ENCODE measurements at places on chromosomes 2 and 18.

DNA sequence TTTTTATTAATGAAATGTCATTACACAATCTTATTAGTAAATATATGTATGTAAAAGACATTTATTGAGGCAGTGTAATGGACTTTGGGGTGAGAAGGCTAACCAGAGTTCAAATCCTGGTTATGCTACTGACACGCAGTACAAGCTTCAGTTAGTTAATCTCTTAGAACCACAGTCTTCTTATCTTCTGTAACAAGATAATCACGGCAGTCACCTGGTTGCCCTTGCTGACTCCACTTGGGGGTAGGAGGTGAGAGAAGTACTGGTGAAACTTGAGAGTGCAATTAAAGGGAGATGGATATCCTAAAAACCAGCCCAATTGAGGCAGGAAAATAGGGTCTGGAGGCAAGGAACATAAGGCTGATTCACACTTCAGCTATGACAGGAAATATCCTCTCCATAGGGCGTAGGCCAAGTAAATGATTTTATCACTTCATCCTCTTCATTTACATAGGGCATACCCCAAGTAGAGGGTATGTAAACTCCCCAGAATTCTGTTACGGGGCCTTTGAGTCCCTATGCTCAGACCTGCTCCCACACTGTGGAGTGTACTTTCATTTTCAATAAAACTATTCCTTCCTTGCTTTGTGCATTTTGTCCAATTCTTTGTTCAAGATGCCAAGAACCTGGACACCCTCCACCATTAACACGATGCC is 21.3 kb downstream of the SKA1 start:
- no peak for DNase-seq

DNA sequence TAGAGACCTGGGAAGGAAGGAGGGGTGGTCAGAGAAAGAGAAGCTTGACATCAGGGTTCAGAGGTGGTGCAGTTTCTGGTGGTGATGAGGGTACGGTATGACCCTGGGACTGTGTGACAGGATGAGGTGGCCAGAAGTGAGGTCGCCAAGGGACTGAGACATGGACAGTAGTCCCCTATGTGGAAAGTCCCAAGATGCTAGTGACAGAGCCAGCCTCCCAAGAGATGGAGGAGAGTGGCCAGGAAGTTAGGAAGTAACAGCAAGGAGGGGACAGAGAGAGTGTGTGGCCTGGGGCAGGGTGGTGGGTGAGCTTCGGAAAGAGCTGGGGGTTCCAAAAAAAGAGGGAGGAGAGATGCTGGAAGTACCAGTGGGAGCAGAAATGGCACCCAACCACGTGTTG is 66.0 kb downstream of the SMAD7 start:
- DNase-seq: no peak

DNA sequence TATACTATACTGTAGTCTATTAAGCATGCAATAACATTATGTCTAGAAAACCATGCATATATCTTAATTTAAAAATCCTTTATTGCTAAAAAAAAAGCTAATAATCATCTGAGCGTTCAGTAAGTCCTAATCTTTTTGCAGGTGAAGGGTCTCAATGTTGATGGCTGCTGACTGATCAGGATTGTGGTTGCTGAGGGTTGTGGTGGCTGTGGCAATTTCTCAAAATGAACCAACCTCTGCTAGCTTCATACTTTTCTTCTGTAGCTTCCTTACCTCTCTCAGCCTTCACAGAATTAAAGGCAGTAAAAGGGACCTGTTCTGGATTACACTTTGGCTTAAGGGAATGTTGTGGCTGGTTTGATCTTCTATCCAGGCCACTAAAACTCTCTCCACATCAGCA is 235.8 kb downstream of the NBAS start:
- no peak for DNase-seq

DNA sequence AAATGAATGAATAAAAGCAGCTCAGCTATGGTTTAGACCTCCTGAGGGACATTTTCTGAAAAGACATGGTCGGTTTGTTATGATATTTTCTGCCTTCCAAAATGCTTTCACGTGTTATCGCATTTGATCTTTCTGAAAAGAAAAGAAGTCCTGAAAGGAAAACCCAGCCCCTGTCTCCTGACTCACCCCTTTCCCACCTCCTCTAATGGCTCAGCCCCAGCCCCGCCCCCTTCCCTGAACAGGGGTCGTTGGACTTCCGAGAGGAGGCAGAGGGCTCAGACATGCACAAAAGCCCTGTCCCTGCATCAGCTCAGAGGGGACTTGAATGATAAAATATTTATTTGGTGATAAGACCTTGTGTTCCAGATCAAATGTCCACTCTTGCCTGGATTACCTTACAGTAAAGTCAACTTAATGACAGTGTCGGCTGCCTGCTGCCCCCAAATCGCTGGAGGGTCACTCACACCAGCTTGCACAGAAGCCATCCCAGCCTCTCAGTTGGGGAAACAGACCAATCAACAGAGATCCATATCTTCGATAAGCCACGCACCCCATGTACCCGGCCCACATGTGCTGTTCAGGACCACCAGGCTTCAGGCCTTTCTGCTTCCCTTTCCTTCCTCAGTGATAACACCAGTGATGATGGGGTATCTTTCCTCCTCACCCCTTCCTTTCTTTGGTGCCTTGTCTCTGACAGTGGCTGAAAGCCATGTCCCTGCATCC is 69.6 kb downstream of the CLHC1 start:
- DNase-seq: no peak

- DNase-seq: no peak
Measured at GRCh38 chr2:145792745-145793144, 1272.8 kb upstream of the ZEB2 start.

DNA sequence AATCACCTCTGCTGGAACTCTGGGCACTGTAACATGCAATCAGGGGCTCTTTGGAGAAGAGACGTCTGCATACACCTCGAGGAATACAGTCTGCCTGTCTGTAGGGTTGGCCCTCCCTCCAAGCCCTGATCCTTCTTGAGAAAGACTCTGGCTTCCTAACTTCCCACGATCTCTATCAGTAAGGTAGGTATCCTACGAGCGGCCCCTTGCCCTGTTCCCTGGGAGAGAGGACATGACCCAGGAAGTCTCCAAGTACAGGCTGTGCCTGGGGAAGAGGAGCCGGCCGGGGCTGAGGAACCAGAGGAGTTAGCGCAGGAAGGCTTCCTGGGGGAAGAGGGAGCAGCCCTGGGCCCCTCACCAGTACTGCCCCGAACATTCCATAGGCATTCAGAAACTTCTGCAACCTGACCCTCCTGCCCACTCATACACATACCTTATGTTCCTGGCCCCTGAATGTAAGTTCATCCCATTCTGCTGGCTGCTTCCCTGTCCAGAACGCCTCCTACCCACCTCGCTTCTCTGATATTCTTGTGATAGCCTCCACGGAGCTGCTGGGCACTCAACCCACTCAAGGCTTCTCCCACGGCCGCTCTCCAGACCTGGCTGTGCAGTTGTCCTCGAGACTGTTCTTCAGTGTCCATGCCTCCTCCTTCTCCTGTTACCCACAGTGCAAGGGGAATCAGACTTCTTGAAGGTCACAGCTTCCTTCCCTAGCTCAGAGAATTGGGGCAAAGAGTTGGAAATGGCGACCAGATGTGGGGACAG is 116.1 kb downstream of the CYP26B1 start:
- DNase-seq: no peak

DNA sequence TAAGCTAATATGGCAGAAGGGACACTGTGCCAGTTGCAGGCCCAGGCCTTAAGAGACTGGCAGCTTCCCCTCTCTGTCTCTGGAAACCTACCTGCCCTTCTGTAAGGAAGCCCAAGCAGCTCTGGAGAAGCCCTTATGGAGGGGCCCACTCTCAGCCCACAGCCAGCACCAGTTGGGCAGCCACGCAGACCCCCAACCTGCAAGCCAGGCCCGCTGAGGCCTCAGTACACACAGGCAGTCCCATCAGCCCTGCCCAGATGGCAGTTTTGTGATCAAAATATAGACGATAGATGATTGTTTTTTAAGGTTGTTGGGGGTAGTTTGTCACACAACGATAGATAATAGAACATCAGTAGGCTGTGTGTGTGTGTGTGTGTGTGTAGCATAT is 36.8 kb upstream of the ALPP start:
- no peak for DNase-seq

Data from germinal center (tissue), 1 donor.